Stimulated activated CD8-positive, alpha-beta memory T cell treated with anti-CD3 and anti-CD28 coated beads, Interleukin-4, amount 100 ng/mL, for 4 hours (primary cell): ENCODE measurements at places on chromosomes 5 and 9.

DNA sequence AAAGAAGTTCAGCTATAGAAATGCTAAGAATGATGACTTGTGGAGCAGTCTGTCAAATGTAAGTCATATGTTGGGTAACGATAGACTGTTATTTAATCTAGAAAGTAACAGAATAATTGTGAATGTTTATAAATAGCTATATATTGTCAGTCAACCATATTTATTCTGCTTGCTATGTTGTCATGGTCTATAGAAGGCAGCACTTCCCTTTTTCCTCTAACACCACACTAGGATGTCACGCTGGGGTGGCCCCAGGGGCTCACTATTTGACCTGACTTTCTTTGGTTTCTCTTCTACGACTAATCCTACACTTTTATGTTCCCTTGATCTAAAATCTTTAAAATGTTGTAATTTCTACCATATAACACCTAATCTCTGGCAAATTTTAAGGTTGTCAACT, 20.5 kb downstream of the ERAP2 start:
- no peak for DNase-seq

- DNase-seq: no peak
These were observed 418.9 kb downstream of the ARHGEF28 start for GRCh38 chr5:74044936-74045335.

- DNase-seq: no peak
These were observed 242.4 kb downstream of the MED10 start for GRCh38 chr5:6135977-6136376.

- no peak for DNase-seq
These were observed 897 bp downstream of the ROPN1L start for GRCh38 chr5:10442576-10442975.

GRCh38 chr5:61491861-61492260, 159.8 kb downstream of the ZSWIM6 start:
- DNase-seq: no peak

GRCh38 chr5:103424453-103425205, 138.0 kb downstream of the NUDT12 start:
- no peak for DNase-seq

DNA sequence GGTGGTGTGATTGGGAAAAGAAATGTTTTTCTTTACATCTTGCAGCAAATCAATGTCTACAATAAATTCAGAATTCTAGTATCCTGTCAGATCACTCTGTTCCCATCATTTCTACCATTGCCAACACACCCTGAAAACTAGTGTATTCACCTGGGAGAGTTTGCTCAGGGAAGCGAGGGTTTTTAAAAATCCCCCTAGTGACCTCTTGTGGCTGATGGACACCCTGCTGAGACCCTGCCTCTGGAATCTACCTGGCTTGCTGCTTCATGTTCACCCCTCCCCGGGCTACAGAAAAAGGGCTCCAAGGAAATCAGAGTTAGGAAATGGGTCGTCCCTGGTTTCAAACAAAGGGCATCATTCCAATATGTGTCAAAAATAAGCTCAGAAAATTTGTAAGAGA, 21.4 kb upstream of the ALDOB start:
- no peak for DNase-seq

GRCh38 chr5:170186156-170186555, 46.6 kb upstream of the C5orf58 start:
- DNase-seq: no peak

GRCh38 chr9:97571664-97572063, 61.5 kb downstream of the TSTD2 start:
- DNase-seq: no peak

GRCh38 chr5:77015938-77016569, 14.2 kb upstream of the AGGF1 start:
- DNase-seq: no peak

- DNase-seq: no peak
These were observed 14.8 kb upstream of the MEF2C start for GRCh38 chr5:88897748-88898147.

GRCh38 chr9:87720173-87720572, 5.7 kb upstream of the CTSL start:
- no peak for DNase-seq

DNA sequence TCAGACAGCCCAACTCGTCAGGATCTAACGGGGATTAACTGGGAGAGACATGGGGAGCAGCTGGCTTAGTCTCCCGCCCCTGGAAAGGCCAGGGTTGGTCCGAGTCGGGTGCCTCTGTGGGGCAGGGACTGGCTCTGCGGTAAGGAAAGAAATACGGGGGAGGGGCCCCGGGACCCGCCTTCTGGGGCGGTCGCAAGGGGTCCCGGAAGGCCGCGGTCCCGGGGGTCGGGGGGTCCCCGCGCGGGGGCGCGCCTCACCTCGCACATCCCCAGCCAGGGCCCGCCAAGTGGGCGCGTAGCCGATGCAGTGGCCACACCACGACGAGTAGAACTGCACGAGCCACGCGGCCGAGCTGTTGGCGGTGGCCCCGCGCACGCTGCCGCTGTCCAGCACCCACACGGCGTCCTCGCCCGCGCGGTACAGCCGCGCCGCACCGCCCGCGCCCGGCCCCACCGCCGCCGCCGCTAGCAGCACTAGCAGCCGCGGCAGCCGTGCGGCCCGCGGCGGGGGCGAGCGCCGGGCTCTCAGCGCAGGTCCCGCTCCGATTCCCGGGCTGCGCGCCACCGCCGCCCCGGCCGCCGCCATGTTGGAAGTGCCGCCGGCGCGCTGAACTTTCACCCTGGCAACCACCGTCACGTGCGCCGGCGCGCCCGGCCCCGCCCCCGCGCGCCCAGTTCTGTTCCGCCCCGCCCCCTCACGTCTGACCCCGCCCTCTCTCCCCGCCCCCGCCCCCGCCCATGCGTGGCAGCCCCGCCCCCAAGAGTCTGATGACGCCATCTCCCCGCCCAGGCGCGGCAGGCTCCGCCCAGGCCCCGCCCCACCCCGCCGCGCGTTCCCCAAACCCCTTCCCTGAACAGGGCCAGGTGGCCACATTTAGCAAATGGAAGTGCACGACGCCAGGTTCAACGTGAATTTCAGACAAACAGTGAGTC, at the start of gene QSOX2:
Gene QSOX2, minus strand, starts transcription at position 594 of the 932 bp plus-strand sequence. Its CDS starts 9 bp downstream, at position 585.
- peak; percentile 67 for DNase-seq

- no peak for DNase-seq
These were observed 26.1 kb upstream of the MACIR start for GRCh38 chr5:103232393-103232999.

- DNase-seq: no peak
These were observed 127.6 kb downstream of the EDIL3 start for GRCh38 chr5:84257061-84257460.

GRCh38 chr9:130347931-130348330, 82.4 kb downstream of the HMCN2 start:
- no peak for DNase-seq

- no peak for DNase-seq
These were observed 21.8 kb upstream of the CEP72 start for GRCh38 chr5:590346-590745.

GRCh38 chr5:135050244-135050767, 16.3 kb upstream of the PITX1 start:
- DNase-seq: no peak

DNA sequence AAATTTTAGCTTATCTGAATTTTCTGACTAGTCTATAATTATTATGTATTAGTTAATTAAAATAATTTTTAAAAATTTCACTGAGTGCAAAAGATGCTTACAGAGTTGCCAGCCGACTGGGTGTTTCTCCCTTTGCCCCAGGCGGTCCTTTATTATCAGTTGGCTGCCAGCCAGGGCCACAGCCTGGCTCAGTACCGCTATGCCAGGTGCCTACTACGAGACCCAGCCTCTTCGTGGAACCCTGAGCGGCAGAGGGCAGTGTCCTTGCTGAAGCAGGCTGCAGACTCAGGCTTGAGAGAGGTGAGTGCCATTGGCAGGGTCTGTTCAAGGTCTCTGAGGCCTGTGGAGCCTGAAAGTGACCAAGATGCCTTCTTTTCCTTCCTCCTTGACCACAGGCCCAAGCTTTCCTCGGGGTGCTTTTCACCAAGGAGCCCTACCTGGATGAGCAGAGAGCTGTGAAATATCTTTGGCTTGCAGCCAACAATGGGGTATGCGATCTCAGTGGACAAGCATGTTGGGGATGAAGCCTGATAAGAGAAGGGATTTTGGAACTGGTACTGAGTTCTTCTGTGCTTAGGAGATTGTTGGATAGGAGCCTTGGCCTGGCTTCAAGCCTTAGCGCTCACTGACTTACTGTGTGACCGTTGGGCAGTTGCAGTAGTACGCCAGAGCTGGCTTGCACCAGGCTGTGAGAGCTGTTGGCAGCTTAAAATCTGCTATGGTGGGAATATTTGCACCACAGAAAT, 10.6 kb downstream of the DELE1 start:
- no peak for DNase-seq

GRCh38 chr9:99181621-99182020, 40.1 kb downstream of the ALG2 start:
- DNase-seq: no peak

DNA sequence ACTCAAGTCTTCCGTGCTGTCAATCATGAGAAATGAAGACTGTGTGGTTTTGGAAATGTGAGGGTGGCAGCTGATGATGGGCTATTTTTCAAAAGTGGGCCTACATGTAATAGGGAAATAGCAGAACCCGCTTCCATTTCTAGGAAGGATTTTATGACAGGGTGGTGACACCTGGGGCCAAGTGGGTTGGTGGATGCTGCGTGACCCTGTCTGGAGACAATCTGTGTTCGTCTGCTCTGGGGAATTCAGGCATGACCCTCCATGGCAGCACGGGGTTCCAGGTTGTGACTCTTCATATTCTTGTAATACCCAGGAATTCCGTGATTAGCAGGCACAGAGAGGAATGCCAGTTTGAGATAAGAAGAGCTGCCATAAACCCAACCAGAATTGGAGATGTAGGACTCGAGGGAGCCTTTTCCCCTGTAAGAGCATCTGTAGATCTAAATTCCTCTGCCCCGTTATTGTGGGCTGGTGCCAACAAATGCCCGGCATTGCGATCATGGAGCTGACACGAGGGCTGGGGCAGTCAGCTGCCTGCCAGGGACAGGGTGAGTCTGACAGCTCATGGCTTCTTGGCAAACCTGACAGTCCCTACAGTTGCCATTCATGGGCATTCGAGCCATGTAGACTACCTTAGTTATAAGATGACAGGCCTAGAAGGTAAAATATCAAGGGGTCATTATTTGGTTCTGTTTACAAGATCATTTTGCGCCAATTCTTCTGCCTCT, 279.7 kb downstream of the GADD45G start:
- DNase-seq: no peak

DNA sequence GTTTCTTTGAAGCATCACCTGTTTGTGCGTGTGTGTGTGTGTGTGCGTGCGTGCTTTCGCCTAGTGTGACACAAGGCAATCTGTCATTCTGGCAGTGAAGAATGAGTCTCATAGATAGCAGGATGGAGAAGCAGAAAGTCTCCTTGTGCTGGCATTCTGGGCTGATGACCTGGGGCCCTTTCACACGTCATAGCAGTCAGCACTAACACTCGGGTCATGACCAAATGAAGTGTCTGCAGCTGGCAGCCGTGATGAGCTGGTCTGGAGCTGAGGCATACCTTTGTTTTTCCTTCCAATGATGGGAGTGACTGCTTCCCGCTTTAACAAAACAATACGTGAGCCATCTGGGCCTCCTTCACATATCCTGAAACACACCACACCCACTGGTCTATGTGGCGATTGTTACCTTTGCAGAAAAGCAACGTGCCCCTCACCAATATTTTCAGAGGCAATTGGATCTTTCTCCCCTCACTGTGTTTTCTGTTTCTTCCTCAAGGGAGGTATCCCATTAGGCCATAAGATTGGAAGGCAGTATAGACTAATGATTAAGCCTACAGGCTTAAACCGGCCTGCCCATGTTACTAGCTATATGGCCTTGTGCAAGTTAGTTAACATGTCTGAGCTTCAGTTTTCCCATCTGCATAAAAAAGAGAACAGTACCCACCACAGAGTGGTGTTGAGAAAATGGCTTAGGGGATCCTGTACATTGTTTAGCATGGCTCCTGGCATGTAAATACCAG, 88.8 kb downstream of the SREK1 start:
- no peak for DNase-seq

- DNase-seq: no peak
These were observed 14.3 kb downstream of the CTSL start for GRCh38 chr9:87740209-87740608.

- DNase-seq: no peak
These were observed 9.9 kb upstream of the SHOC1 start for GRCh38 chr9:111804636-111805035.

- no peak for DNase-seq
These were observed 110.8 kb downstream of the PCSK1 start for GRCh38 chr5:96322217-96322616.

DNA sequence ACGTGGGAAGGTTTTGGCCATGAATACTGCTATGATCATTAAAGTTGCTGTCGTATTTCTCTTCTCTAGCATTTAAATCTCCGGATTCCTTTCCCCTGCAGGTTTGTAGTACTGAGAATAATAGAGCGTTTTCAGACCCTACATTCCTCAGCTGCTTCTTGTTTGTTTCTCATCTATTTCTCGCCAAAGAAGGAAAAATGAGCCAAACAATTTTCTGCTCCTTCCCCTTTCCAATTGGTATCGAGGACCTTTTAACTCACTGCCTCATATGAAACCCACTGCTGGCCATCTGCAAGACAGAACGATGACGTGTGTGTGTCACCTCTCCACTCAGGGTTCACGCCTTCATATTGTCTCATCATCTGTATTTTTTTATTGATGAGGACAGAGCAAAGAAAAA, 689.4 kb upstream of the WWC1 start:
- no peak for DNase-seq

DNA sequence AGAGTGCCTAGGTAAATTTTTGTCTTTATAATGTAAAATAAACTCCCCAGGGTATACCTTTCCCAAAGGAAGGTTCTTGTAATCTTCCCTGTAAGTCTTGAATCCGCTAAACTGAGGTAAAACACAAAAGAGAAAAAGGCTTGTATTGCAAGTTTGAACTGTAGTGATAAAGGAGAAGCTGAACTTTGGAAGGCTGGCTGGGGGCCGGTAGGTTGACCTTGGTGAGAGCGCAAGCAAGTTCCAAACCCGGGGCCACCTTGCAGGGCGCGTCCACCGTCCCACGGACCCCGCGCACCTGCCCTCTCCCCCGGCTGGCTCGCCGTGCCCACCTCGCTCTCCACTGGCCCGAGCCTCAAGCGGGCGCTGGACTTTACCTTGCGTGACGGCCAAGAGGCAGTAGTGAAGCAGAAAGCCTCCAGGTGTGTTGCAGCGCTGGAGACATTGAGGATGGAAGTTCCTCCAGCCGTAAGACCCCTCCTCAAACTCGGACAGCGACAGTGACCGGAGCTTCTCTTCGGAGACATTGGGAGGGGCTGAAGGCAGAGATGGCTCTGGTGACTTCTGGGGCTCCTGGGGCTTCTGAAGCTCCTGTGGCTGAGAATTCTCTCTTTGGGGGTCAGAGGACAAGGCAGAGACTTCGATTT, 428 bp downstream of the SLCO4C1 start:
- no peak for DNase-seq
